ENCODE measurements at places on chromosomes 16 and 17. TPM values are rescaled to one million over a fixed set of nuclear protein-coding genes. Genes with fewer than 3 reads are reported as not detected.
A peak's percentile ranks its signal among the peaks of the same experiment; 100 is the strongest.

GRCh38 chr16:66924527-66925321, 611 bp downstream of the RRAD start:
- H3K4me3 ChIP-seq = peak overlapping the region; percentile 40
- no peak for DNase-seq
- no peaks in the 10 kb centered on the region for H3K36me3 ChIP-seq
- no peak overlapping the region for H3K27ac ChIP-seq

DNA sequence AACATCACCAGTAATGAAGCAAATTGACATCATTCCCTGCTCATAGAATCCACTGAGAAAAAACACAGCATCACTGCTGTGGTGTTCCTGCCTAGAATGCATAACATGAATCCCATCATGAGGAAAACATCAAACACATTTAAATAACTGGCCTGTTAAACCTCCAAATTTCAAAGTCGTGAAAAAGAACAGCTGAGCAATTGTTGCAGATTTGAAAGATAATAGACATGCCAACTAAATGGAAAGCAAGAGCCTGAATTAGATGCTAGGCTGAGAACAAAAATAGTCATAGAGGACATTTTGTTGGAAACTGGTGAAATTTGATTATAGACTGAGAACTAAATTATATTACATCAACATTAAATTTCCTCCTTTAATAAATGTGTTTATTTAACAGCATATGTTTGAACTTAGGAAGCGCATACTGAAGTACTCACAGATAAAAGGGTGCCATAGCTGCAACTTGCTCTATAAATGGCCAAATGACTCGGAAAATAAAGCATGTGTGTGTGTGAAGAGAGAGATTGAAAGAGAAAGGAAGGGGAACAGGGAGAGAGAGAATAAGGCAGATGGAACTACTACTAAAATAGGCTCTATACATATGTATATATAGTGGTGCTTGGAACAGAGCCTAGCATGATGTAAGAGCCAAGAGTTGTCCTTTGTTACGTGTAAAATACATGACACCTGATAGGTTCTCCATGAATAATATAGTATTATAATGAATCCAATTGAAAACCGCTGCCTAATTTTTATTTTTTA, 305.0 kb upstream of the MON1B start:
- no peak for DNase-seq
- no peaks in the 10 kb centered on the region for H3K4me1 ChIP-seq
- no peaks in the 10 kb centered on the region for H3K27me3 ChIP-seq
- H3K4me3 ChIP-seq = no peak overlapping the region
- no peak overlapping the region for H3K27ac ChIP-seq

DNA sequence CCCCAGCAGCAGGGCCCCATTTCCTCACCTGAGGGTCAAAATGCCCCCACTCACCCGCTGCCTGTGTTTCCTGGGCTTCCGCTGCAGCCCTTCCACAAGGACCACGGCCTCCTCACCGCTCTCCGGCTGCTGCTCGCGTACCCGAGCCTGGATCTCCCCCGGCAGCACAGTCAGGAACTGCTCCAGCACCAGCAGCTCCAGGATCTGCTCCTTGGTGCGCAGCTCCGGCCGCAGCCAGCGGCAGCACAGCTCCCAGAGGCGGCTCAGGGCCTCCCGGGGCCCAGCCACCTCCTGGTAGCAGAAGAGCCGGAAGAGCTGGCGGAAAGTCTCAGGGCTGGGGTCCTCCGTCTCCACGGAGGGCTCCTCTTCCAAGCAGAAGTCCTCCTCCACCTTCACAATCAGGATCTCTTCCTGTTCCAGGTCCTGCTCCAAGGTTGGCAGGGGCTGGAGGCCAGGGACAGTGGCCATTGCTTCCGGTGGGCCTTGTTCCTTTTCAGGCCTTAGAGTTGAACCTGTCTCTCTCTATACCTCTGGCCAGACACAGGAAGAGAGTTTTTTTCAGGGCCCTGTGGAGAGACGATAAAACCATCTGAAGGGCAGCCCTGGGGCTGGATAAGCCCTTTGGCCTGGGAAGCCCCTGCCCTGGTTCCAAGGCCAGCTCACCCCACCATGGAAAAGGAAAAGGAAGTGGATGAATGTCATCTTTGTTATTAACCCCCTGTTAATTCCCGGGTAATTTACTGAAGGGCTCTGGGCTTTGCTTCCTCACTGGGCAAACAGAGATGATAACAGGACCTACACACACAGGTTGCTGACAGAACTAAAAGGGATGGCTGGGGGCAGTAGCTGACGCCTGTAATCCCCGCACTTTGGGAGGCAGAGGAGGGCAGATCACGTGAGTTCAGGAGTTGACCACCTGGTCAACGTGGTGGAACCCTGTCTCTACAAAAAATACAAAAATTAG, 1.2 kb downstream of the ZNF500 start:
- H3K4me1 ChIP-seq = peaks cover 7% of the 10 kb centered on the region
- no peaks in the 10 kb centered on the region for H3K27me3 ChIP-seq
- H3K27ac ChIP-seq = peak overlapping the region; percentile 74
- no peaks in the 10 kb centered on the region for H3K36me3 ChIP-seq
- H3K4me3 ChIP-seq = peak overlapping the region; percentile 77

DNA sequence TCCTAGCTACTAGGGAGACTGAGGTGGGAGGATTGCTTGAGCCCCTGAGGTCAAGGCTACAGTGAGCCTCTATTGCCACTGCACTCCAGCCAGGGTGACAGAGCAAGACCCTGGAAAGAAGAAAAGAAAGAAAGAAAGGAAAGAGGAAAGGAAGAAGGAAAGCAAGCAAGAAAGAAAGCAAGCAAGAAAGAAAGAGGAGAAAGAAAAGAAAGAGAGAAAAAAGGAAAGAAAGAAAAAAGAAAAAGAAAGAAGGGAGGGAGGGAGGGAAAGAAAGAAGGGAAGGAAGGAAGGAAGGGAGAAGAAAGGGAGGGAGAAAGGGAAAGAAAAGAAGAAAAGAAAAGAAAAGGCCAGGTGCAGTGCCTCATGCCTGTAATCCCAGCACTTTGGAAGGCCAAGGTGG, 9.0 kb downstream of the ACTG1 start:
- DNase-seq = no peak
- H3K27ac ChIP-seq = no peak overlapping the region
- no peaks in the 10 kb centered on the region for H3K27me3 ChIP-seq
- no peaks in the 10 kb centered on the region for H3K36me3 ChIP-seq
- no peak overlapping the region for H3K4me3 ChIP-seq

DNA sequence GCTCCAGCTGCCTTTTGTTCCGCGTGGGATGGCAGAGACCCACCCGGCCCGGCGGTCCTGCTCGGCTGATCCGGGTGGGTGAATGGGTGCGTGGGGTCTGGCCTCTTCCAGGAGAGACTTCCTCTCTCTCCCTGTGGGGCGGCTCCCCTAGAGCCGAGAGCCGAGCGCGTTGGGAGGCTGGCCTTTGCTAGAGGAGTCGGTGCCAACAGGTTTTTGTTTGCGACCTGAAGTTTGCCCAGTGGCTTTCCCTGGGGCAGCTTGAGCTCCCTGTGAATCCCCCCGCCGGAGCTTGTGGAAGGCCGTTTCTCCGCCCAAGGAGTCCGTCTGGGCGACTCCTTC, 970 bp downstream of the EPN2 start:
- H3K27me3 ChIP-seq = no peaks in the 10 kb centered on the region
- H3K36me3 ChIP-seq = no peaks in the 10 kb centered on the region
- DNase-seq = no peak
- H3K4me1 ChIP-seq = peaks cover 9% of the 10 kb centered on the region
- H3K4me3 ChIP-seq = peak overlapping the region; percentile 77

GRCh38 chr17:1000597-1001461, 3.9 kb downstream of the TIMM22 start:
- H3K27ac ChIP-seq = peak overlapping the region; percentile 85
- no peak overlapping the region for H3K4me3 ChIP-seq
- H3K36me3 ChIP-seq = peaks cover 18% of the 10 kb centered on the region

DNA sequence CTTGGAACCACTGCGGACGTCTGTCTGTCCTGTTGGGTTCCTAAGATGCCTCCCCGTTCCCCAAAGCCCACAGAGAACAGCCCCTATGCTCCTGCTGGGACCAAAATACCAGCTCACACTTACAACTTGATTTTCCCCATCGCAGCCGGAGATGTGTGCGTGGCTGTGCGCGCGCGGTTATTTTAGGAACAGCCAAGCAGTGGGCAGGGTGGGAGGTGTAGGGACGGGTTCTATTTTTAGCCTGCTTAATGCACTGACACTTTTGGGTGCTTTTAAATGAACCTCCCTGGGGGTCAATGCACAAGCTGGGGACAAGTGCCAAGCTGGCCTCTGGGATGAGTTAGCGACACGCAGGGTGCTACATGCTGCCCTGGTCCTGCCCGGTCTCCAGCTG, 74.1 kb downstream of the KLHDC4 start:
- H3K4me3 ChIP-seq = no peak overlapping the region
- no peaks in the 10 kb centered on the region for H3K27me3 ChIP-seq
- no peak for DNase-seq
- H3K36me3 ChIP-seq = no peaks in the 10 kb centered on the region
- no peak overlapping the region for H3K27ac ChIP-seq

- H3K4me1 ChIP-seq = no peaks in the 10 kb centered on the region
- no peaks in the 10 kb centered on the region for H3K36me3 ChIP-seq
- no peaks in the 10 kb centered on the region for H3K27me3 ChIP-seq
- no peak overlapping the region for H3K4me3 ChIP-seq
Observed at GRCh38 chr17:10640475-10640874, 16.6 kb downstream of the MYH3 start.

GRCh38 chr17:8479431-8479947, 43.8 kb downstream of the NDEL1 start:
- no peaks in the 10 kb centered on the region for H3K27me3 ChIP-seq
- peaks cover 67% of the 10 kb centered on the region for H3K36me3 ChIP-seq
- no peak overlapping the region for H3K4me3 ChIP-seq
- no peak overlapping the region for H3K27ac ChIP-seq
- H3K4me1 ChIP-seq = peaks cover 10% of the 10 kb centered on the region

DNA sequence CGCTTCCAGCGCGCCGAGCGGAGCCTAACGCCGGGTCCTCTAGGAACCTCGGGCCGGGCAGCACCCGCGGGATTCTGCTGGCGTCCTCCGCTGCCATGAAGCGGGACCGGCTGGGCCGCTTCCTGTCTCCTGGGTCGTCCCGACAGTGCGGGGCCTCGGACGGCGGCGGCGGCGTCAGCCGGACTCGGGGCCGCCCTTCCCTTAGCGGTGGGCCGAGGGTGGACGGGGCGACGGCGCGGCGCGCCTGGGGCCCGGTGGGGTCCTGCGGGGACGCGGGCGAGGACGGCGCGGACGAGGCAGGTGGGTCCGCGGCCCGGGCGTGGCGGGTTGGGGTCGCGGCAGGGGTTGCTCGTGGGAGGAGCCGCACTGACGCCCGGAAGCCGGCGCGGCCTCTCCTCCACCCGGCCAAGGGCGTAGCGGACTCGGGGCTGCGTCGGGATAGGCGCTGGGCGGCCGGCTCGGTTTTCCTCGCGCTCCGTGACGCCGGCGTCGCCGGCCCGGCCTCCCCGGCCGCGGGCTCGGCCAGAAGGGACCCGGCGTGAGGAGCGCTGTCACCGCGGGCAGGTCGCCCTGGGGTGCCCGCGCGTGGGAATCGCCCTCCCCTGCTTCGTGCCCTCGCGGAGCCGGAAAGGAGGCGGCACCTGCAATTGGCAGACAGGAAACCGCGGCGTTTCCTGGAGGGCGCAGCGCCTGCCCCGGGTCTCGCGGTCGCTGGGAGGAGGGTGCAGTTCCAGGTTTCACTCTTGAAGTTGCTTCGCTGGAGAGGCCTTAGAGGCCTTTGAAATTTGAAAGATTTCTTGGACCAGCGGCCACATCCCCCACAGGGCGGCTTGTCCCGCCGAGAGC, 432 bp downstream of the ZNF276 start:
- H3K4me3 ChIP-seq = peak overlapping the region; percentile 92
- peaks cover 7% of the 10 kb centered on the region for H3K36me3 ChIP-seq
- H3K27ac ChIP-seq = peak overlapping the region; percentile 68
- no peak for DNase-seq

DNA sequence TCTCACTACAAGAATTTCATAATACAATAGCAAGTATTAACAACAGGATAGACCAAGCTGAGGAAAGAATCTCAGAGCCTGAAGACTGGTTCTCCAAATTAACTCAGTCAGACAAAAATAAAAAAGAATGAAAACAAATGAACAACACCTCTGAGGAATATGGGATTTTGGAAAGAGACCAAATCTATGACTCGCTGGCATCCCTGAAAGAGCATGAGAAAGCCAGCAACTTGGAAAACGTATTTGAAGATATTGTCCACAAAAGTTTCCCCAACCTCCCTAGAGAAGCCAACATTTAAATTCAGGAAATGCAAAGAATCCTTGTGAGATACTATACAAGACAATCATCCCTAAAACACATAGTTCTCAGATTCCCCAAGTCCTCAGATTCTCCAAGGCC, 20.9 kb downstream of the NLRP1 start:
- no peaks in the 10 kb centered on the region for H3K4me1 ChIP-seq
- H3K27ac ChIP-seq = no peak overlapping the region
- H3K27me3 ChIP-seq = no peaks in the 10 kb centered on the region
- no peak for DNase-seq
- H3K4me3 ChIP-seq = no peak overlapping the region

DNA sequence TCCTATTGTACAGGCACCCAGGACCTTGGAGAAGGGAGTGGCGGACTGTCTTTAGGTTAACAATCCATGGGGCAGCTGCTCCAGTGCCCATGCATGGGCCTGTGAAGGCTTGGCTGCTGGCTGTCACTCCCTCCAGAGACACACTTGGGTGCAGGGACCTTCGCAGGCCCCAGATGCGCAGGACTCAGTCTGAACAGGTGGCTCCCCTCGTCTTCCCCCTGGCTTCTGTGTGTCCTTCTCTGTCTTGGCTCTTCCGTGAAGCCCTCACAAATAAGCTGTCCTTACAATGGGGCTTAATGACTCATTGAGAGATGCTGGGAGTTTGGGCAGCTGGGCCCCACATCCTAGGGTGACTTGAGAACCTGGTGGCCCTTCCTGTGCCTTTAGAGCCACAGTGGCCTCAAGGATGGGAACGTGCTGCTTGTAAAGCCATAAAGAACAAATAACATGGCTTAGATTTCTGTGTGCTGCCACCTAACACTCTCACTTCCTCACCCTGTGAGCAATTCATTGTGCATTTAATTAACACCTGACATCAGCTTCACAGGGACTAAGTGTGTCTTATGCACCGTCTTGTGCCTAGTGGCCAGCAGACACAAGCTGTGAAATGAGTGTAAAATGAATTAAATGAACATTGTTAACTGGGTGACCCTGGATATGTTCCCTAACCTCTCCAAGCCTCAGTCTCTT, 340.7 kb downstream of the SNX29 start:
- H3K4me1 ChIP-seq = peaks cover 25% of the 10 kb centered on the region
- H3K4me3 ChIP-seq = no peak overlapping the region
- no peaks in the 10 kb centered on the region for H3K36me3 ChIP-seq
- DNase-seq = no peak
- no peak overlapping the region for H3K27ac ChIP-seq

DNA sequence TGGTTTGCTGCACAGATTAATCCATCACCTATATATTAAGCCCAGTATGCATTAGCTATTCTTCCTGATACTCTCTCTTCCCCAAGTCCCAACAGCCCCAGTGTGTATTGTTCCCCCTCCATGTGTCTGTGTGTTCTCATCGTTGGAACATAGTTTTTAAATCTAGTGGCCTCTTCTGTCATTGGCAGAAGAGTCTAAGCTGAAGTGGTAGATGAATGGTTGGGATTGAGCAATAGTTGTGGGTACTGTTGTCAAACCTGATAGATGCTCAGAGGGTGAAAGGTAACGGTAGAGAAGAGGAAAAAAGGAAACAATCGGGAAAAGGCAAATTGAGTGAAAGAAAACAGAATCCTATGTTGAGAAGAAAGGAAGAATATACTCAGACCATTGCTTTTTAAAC, 29.9 kb downstream of the MAP3K3 start:
- no peaks in the 10 kb centered on the region for H3K27me3 ChIP-seq
- H3K4me3 ChIP-seq = no peak overlapping the region
- peaks cover 11% of the 10 kb centered on the region for H3K4me1 ChIP-seq
- peaks cover 10% of the 10 kb centered on the region for H3K36me3 ChIP-seq
- no peak overlapping the region for H3K27ac ChIP-seq

The KCTD19 gene
- not detected for total RNA-seq

The ENPP7 gene
- total RNA-seq = not detected

The TUBB3 gene
- total RNA-seq = 360 TPM

The CCR7 gene
- not detected for total RNA-seq

The SULT1A2 gene
- not detected for total RNA-seq

The ORC6 gene
- 16.9 TPM for total RNA-seq

Measured in astrocyte (in vitro differentiated cells and primary cell).